CD4-positive, alpha-beta T cell treated with Interleukin-1 beta for 1 hour (primary cell): ENCODE measurements at places on chromosomes 4 and X.
A peak's percentile ranks its signal among the peaks of the same experiment; 100 is the strongest.

DNA sequence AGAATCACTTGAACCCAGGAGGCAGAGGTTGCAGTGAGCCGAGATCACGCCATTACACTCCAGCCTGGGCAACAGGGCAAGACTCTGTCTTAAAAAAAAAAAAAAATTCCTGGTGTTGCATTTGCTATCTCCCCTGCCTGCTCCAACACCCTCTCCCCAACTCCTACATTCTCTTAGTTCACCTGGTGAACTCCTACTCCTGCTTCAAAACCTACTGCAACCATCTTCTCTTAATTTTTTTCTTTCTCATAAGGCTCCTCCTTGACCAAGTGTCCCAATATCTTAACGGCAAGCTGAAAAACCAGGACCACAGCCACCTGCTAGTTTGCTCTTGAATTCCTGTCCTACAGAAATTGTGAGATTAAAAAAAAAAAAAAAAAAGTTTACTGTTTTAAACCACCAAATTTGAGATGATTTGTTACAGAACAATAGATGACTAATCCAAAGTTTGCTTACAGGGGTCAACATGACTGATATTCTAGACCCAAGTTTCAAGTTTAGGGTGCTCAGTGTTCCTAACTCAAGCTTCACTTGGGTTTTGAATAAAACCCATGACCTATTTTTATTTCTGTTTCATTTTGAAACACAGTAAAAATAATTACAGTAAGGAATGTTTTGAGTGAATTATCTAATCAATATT, 13.1 kb upstream of the ANXA5 start:
- no peak for DNase-seq

- no peak for DNase-seq
Observed at GRCh38 chrX:47690175-47690574, 31.2 kb upstream of the UXT start.

DNA sequence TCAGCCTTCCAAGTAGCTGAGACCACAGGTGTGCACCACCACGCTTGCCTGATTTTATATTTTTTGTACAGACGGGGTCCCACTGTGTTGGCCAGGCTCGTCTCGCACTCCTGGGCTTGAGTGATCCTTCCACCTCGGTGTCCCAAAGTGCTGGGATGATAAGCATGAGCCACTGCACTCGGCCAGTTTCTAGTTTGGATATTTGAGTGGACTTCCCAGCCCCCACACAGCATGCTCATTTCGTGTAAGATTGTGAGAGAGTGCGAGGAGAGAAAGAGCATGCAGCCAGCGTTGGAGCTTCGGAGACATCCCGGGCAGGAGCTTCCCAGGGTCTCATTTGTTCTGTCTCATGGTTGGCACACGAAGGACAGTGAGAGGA, 31.8 kb downstream of the ARSD start:
- DNase-seq, result no peak

DNA sequence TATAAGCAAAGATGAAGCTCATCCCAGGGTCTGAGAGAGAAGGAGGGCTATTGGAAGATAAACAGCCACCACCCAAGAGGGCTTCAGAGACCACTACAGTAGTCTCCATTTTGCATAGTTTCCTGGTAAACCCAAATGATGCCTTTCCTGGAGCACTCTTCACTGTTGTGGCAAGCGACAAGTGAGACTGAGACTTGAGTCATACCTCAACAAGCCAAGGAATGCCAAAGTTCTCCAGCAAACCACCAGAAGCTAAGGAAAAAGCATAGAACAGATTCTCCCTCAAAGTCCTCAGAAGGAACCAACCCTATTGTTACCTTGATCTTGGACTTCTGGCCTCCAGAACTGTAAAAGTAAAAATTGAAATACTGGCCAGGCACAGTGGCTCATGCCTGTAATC, 65.9 kb downstream of the LARP7 start:
- DNase-seq, result no peak

DNA sequence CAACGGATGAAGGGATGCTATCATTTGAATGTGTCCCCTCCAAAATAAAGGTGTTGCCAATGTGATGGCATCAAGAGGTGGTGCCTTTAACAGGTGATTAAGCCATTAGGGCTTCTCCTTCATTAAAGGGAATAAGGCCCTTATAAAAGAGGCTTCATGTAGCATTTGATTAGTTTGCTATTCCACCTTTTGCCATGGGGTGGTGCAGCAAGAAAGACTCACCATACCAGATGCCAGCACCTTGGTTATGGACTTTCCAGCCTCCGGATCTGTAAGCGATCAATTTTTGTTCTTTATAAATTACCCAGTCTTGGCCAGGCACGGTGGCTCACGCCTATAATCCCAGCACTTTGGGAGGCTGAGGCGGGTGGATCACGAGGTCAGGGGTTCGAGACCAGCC, 7.9 kb upstream of the SLC25A43 start:
- no peak for DNase-seq

GRCh38 chr4:188145601-188146000, 6.4 kb downstream of the TRIML1 start:
- no peak for DNase-seq

DNA sequence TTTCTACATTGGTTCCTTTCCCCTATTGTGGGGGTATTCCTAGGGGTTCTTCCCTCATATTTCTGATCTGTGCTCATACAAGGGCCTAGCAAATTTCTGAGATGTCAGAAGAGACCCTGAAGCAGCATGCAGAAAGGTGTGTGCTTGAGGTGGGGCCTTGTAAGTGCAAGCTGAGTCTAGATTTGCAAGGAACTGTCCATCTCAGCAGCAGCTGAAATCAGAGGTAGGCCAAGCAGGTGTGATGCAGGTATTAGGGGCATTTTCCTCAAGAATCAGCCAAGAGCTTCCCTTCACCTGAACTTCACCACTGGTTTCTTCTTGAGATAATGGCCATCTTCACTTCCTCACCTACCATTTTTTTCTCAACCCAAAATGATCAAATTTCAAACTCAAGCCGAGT, 45.1 kb downstream of the ASB9 start:
- no peak for DNase-seq

- peak; percentile 55 for DNase-seq
Observed at GRCh38 chrX:15761564-15762191, 23.6 kb downstream of the CA5B start.

- DNase-seq, result no peak
Observed at GRCh38 chr4:178823673-178824295, 1381.5 kb upstream of the AGA start.

- DNase-seq, result no peak
Observed at GRCh38 chrX:78116766-78117165, 12.7 kb downstream of the PGK1 start.

DNA sequence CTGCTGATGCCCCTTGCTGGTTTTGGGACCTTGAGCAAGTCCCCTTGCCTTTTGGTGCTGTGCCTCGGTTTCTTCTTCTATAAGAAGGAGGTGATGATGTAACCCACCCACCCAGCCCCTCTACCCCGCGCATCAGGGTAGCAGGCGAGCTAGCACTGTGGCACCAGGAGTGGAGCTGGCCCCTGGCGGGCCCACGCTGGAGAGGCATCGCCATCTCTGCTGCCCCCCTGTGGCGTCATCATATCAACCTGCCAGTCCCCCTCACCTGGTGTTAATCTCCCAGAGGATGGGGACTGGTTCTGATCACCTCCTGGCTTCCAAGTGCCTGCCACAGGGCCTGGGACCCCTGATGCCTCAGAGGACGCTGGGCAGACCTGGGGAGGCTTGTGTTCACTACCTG, 6.3 kb upstream of the SORCS2 start:
- DNase-seq, result no peak

DNA sequence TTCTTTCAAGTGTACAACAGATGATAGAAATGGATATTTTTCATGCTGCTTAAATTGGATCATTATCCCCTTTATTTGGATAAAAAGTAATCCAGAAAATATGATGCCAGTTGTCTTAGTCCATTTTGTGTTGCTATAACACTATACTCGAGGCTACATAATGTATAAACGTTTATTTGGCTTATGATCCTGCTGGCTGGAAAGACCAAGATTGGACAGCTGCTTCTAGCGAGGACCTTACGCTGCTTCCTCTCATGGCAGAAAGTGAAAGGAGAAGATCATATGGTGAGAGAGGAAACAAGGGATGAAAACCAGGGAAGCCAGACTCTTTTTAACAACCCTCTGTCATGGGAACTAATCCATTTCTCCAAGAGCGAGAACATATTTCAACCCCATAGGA, 102.7 kb downstream of the TRAM1L1 start:
- no peak for DNase-seq

GRCh38 chr4:184680698-184681097, 31.2 kb downstream of the PRIMPOL start:
- no peak for DNase-seq

- no peak for DNase-seq
Observed at GRCh38 chr4:180058691-180059215, 2184.4 kb upstream of the TENM3 start.
